ENCODE measurements at places on chromosomes 5 and 9.

- DNase-seq = no peak
These were observed 107.0 kb upstream of the CLINT1 start for GRCh38 chr5:157965989-157966388.

- DNase-seq = no peak
These were observed 242.2 kb downstream of the CSNK1G3 start for GRCh38 chr5:123753937-123754891.

DNA sequence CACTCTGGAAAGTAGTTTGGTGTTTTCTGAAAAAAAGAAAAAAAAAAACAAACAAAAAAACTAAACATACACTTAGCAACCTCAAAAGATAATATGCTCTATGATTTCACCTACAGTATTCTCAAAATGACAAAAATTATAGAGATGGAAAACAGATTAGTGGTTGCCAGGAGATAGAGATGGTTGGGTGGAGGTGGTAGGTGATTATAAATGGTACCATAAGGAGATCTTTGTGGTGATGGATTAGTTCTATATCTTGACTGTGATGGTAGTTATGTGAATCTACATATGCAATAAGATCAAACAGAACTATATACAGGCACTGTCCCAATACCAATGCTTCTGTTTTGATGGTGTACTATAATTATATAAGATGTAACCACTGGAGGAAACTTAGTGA is 32.0 kb downstream of the PTBP3 start:
- no peak for DNase-seq

DNA sequence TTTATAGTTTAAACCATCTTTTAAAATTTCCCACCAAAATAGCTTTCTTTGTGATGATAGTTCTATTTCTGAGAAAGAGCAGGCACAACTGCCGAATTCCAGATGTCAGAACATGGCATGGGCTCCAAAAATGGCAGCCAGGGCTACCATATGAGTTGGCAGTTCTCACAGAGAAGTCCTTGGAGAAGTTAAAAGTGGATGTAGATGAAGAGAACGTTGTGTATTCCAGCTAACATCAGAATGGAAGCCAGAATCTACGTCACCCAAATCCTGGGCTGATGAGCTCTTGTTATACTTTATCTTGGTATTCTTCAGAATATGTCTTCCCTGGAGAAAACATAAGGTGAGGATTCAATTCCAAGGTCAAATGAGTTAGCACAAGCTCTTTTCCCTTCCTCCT is 66.9 kb upstream of the BASP1 start:
- DNase-seq = no peak

GRCh38 chr5:19369048-19369447 is 619.0 kb downstream of the CDH18 start:
- no peak for DNase-seq

DNA sequence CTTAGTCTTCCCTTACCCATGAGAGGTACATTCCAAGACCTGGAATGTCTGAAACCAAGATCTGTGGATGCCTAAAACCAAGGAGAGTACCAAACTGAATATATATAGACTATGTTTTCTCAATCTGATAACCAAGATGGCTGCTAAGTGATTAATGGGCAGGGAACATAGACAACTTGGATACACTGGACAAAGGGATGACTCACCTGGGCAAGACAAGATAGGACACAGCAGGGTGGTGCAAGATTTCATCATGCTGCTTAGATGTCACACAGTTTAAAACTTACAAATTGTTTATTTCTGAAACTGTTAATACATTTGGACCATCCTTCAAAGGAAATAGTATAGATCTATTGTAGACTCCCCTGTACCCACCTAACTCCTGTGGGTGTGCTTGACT is 130.9 kb downstream of the HTR1A start:
- no peak for DNase-seq

GRCh38 chr5:136810261-136810801 is 445.0 kb upstream of the TRPC7 start:
- DNase-seq = no peak

GRCh38 chr9:122031776-122032175 is 61.3 kb downstream of the TTLL11 start:
- DNase-seq = no peak

GRCh38 chr5:135430135-135430437 is 17.1 kb downstream of the DCANP1 start:
- DNase-seq = no peak

DNA sequence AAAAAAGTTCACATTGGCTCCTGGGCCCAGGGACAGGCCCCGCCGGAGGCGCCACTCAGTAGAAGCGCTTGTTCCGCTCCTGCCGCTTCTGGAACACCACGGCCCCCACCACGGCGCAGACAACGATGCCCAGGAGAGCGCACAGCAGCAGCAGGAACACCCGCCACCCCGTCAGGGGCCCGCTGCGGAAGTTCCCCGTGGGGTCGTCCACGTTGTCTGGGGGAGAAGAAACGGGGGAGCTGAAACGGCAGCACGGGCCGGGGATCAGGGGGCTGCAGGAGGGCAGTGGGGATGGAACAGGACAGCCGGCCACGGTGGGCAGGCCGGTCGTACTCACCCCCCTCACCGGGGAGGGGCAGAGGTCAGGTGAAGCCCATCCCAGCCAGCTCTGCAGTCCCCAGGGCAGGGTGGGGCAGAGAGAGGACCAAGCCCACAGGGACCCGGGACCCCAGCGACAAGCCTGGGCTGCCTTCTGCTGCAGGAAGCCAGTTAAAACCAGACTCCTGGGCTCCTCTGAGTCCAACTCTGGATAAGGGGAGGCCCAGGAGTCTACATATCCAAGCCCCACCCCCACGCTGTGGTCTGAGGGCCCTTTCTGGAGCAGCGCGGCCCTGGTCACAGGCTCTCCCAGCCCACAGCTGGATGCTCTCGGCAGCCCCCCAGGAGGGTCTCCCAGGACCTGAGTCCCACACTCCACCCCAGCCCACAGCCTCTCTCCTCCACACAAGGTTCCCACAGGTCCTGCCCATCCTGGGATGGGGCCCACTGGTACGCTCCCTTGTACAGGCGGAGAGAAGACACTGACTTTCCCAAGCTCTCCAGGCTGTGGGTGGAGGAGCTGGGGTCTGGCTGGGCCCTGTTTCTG is 19.2 kb downstream of the LMAN2 start:
- DNase-seq = no peak

DNA sequence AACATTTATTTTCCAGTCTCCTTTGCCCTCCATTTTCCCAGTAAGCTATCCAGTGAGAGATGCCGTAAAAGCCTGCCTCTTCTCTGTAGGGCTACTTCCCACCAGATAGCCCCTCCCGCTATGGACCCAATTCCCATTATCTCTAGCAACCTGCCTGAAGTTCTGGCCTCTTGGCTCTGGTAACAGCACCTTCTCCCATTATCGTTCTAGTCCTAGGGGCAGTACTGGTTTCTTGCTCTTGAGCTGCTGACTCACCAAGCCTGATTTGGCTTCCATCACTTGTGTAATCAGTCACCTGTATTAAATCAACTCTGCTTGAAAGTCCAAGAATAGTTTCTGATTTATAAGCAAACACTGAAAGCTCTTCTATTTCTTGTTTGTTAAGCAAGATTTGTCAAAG is 42.8 kb upstream of the PARP8 start:
- no peak for DNase-seq

- DNase-seq = no peak
These were observed 460.7 kb downstream of the NTRK2 start for GRCh38 chr9:85130260-85130659.

DNA sequence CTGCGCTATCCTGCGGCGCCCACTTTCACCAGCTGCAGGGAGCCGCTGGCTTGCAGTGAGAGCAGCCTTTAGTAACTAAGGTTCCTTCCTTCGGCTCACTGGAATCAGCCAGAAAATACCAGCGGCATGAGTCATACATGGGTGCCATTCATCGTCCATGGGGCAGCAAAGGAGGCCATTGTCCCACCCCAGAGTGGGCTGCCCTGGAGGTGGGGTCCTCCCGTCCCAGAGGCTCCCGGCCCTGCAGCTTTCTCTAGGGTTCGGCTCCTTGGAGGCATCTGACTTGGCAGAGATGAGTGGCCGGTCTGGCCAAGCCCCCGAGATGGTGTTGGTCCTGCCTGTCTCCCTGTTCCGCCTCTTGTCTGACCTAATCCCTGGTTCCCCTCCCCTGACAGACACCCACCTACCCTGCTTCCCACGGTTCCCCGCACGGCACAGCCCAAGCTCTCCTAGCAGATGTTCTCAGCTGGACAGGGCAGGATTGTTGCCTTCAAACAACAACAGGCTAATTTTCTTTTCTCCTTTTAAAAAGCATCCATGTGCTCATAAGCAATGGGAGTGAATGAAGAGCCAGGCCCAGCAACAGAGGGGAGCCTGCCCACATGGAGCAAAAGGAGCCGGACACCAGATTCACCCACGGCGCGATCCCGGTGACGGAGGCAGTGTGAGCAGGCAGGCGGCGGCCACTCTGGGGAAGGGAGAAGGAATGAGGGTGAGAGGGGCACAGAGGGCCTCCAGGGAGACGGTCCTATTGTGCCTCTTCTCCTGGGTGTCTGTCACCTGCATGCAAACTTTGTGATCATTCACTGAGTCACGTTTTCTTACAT is 97.0 kb upstream of the COL5A1 start:
- no peak for DNase-seq

- DNase-seq = no peak
These were observed 49.9 kb upstream of the DPYSL3 start for GRCh38 chr5:147559749-147560148.

GRCh38 chr9:127102176-127102575 is 20.3 kb downstream of the ANGPTL2 start:
- DNase-seq = no peak

DNA sequence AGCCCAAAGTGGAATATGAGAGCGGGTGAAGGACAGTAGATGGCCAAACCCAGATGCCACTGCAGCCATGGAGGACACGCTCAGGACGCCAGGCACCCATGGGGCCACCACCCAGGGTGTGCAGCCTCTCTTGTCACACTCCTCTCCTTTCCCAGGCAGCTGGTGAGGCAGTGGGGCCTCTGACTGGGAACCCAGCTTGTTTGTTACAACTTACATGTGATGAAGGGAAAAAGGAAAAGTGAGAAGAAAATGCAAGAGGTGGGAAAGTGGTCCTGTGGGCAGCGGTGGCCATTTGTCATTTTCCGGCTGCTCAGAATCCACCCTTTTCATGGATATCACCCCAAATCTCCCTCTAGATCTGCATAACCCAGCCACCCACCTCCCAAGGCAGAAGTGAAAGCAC is 62.7 kb upstream of the UNC5A start:
- DNase-seq = no peak

GRCh38 chr5:174303437-174304045 is 258.0 kb downstream of the NSG2 start:
- DNase-seq = no peak

GRCh38 chr5:153515301-153515700 is 24.8 kb downstream of the GRIA1 start:
- DNase-seq = no peak

GRCh38 chr5:127876384-127876783 is 173.2 kb downstream of the CCDC192 start:
- no peak for DNase-seq

DNA sequence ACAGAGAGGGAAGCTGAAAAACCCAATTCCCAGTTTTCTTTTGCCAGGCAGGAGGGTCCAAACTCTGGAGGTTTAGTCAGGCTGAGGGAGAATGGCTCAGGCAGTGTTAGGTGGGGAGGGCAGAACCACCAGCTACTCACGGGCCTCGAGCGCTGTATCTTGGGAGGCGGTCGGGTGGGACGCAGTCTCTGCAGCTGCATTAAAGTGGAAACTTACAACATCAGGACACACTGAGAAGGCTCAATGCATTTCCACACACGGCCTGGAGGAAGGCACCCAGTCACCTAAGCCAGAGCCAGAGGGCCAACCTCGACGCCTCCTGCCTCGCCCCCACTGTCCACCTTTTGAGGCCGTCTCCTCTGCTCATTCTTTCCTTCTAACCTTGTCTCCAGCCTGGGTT is 55.6 kb downstream of the CRB2 start:
- no peak for DNase-seq

- no peak for DNase-seq
These were observed 88.4 kb upstream of the RGS7BP start for GRCh38 chr5:64417390-64417789.

DNA sequence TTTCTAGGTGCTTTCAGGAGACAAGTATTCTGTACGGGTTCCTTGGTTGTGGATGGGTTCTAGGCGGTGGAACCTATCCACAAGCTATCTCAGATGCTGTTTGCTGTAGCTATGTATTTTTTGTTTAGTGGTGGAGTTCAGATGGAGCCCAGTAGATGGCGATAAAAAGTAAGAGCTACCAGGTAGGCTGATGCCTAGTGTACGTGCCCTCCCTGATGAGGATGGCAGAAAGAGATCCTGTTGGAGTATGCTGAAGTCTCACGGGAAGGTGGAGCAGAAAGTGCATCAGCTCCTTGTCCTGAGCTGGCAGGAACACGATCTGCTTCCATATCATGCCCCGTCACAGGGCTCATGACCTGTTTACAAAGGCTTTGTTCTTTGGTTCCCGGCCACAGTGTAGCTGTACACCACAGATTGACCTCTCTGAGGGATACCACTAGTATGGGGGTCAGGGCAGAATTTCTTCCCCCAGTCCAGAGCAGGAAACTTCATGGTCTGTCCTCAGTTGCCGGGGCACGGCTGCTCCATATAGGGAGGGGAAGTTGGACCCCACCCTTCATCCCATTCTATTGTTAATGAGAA is 12.6 kb upstream of the UGT3A2 start:
- DNase-seq = peak; percentile 14

DNA sequence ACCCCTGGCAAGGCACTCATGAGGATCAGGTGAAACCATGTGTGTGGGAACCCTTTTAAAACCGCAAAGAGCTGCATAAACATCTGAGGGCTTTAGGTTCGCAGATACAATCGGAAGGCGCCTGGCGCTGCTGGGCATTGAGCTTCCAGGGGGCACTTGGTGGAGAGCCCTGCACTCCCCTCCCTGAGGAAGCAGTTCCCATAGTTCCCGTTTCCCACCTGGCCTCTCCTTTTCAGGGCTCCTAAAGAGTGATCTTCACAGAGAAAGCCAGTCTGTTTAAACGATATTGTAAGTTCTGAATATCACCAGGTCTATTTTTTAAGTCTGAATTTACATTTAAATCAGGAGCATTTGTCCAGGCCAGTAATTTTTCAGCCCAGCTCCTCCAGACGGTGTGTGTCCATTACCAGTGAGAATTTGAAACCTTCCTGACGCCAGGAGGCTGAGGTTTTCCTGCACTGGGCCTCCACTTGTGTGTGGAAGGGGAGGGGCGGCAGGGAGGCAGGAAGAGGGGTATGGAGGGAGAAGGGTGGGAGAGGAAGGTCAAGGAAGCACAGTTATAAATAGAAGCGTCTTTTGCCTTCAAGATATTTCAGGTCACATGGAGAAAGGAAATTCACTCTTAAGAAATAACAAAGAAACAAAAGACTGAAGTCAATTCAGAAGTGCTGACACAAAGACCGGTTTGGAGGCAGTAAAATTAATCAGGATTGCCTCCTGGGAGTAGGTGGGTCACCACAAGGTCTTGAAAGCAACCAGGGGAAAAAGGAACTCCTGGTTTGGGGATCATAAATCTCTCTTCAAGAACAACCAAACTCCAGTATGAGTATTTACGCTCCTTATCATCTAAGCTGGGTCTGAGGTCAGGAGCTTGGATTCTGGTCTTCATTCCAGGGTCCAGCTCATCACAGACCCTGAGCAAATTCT is 14.3 kb upstream of the MGAT1 start:
- no peak for DNase-seq

All from activated CD4-positive, alpha-beta T cell treated with anti-CD3 and anti-CD28 coated beads for 4 hours (primary cell).